Activated T-helper 1 cell treated with anti-CD3 and anti-CD28 coated beads, Interleukin-12 subunit alpha, Interleukin-12 subunit beta, Interleukin-2, Interleukin-4 antibody, amounts not matched to agents 30 ng/mL and 10 ng/mL and 1 ng/mL, durations not matched to agents 14 hours and 24 hours and 36 hours (primary cell): ENCODE measurements at places on chromosomes 7 and 10.
A peak's percentile ranks its signal among the peaks of the same experiment; 100 is the strongest.

- no peak for DNase-seq
Measured at GRCh38 chr10:60351191-60351853, 38.4 kb downstream of the ANK3 start.

DNA sequence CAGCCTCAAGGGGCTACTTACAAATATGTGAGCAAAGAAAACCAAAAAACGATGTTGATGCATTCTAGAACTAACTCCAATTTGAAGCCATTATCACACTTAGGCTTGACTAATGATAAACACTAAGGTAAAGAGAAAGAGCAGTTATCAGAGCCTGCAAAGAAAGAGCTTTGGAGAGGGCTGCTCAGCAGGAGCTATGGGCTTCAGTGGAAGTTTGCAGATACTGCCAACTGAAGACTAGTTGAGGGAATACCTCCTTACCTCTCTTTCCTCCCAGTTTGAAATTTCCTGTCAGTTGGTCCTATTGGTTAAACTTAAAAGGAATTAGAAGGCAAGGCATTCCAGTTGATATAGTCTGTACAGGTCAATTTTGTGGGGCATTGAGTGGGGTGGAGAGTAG lies 498.1 kb upstream of the POT1 start:
- DNase-seq: no peak

DNA sequence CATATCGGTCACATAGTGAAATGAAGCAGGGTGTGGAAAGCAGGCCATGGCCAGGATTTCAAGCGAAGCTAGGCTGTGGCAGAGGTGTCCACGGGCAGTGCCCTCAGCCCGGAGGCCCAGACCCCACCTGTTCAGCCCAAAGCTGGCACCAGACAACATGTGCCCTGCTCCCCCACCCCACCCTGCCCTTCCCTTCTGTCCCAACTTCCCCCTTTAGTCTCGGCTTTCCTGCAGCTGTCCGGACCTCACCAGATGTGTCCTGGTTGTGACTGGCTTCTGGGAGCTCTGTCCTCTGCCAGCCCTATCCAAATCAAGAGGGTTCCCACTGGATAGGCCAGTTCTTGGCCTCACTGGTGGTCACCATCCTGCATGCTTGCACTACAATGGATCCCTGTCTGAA lies 37.3 kb downstream of the ADAM12 start:
- DNase-seq: no peak

DNA sequence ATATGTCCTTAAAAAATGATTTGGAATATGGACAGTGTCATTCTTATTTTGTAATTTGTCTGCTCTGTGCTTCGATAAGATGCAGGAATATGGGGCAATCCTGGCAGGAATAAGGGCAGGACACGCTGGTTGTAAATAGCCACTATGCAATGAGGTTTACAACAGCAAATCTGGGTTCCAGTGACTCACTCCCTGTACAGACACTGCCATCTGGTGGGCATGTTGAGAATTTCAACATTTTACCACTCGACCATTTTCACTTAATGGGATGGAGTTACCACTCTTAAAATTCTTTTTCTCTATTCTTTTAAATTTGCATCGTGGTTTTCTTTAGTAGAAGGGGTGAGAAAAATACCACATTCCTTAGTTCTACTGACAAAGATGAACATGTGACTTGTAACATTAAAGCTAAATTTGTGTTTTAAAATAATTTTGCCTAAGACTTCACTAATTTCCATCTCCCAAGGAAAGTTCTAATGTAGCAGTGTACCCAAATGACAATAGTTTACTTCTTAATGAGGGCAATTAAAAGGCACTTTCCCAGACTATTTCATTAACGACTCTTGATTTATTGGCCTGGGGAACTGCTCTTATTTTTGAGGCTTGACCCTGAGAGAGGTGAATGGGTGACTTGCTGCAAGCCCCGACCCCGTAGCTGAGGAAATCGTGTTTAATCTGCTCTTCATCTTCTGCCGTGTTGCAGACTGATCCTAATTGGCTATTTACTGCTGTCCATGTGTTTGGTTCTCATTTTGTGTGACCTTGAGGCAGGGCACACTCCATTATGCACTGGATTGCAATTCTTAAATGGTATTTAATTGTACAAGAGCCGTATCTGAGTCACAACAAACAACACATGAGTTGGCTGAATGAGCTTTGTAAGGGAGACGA lies 173.6 kb upstream of the IMMP2L start:
- DNase-seq: peak; percentile 29

- DNase-seq: no peak
Measured at GRCh38 chr7:28953633-28954032, 4.5 kb downstream of the TRIL start.

DNA sequence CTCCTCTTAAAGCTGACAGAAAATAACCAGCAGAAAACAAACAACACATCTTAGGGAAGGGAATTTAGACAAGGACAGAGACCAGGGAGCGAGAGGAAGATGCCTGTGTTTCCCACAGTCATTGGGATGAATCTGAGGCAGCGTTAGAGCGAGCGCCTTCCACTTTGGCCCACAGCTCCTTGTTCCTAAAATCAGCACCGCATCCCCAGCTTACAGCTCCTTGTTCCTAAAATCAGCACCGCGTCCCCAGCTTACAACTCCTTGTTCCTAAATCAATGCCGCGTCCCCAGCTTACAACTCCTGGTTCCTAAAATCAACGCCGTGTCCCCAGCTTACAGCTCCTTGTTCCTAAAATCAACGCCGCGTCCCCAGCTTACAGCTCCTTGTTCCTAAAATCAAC lies 593.3 kb downstream of the PTPRN2 start:
- DNase-seq: no peak

DNA sequence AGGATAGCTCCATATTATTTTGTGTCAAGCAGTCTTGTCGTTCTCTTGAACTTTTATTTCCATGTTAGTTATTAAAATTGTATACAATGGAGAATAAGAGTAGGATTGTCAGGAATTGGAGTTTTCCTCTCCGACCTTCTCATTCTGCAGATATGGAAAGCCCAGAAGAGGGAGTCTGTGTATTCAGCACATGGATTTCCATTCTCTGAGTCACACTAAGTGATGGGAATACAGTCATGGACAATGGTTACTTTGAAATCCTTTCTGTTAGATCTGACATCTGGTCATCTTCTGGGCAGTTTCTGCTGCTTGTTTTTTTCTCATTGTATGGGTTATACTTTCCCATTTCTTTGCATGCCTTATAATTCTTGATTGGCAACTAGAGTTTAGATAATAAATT lies 5.0 kb upstream of the TASOR2 start:
- no peak for DNase-seq

DNA sequence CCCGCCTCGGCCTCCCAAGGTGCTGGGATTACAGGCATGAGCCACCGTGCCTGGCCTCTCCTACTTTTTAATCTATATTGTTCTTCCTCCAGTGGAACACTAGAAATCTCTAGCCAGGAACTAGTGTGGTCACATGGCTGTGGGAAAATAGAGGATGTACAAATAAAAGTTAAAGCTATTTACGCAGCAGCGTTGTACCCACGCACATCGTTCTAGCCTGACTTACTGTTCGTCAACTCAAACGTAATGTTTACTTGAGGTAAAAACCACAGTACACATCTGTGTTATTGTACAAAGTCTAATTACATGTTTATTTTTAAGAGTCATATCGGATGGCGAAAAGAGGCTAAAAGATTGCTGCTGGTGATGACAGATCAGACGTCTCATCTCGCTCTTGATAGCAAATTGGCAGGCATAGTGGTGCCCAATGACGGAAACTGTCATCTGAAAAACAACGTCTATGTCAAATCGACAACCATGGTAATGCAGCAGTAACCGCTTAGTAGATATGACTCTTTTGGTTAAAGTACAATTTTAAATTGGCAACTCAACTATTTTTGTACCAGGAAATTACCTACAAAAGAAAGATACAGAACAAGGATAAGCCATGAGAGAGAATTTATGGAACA lies 50.8 kb downstream of the ITGB8 start:
- no peak for DNase-seq

DNA sequence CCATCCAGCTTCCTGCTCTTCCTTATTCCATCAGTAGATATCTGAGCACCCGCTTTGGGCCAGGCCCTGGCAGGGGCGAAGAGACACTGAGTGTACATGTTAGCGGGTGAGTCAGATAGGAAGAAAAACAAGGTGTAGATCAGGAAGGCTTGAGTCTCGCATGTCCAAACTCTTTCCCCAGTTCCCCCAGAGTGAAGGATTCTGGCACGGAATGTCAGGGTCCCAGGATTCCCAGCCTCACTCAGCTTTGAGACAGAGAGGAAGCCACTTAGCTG lies 24.1 kb upstream of the CHST15 start:
- no peak for DNase-seq

DNA sequence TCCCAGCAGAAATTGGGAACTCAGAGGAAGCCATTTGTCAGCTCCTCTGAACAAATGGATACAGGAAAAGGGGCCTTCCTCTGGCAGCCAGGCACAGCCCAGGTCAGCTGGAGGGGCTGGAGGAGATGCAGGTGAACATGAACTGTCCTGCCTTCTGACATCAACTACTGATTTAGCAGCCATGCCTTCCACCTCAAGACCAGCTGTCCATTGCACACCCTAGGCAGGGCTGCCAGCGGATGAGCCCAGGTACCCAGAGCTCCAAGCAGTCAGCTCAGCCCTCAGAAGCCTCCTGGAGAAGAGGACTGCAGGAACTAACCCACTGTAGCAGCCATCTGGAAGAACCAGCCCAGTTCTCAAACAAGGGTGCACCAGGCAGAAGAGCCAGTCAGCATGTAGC lies 44.1 kb upstream of the GDF10 start:
- no peak for DNase-seq

DNA sequence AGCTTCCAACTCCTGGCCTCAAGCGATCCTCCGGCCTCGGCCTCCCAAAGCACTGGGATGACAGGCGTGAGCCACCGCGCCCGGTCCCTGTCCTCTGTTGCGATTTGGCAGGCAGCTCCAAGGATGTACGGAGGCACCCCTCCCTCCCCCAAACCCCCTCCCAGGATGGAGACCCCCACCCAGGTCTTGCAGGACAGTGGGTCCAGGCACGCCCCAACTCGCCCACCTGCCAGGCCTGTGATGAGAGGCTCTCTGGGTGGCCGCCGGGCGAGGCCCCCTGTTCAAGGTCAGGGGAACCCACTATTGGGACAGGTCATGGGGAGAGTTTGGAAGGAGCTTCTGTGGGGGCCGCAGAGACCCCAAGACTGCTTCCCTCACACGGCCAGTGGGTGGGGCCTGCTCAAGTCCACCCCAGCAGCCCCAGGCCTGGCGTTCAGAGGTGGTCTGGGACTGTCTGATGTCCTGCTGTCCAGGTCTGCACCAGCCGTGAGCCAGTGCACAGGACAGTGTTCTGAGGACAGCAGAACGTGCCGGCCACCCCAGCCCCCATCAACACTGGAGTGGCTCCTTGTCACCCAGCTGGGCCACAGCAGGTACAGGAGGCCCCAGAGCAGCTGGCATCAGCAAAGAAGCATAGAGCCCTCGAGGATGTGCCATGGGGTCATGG lies 2.5 kb downstream of the ADAP1 start:
- no peak for DNase-seq

- no peak for DNase-seq
Measured at GRCh38 chr10:48497780-48498770, 106.8 kb downstream of the ARHGAP22 start.

DNA sequence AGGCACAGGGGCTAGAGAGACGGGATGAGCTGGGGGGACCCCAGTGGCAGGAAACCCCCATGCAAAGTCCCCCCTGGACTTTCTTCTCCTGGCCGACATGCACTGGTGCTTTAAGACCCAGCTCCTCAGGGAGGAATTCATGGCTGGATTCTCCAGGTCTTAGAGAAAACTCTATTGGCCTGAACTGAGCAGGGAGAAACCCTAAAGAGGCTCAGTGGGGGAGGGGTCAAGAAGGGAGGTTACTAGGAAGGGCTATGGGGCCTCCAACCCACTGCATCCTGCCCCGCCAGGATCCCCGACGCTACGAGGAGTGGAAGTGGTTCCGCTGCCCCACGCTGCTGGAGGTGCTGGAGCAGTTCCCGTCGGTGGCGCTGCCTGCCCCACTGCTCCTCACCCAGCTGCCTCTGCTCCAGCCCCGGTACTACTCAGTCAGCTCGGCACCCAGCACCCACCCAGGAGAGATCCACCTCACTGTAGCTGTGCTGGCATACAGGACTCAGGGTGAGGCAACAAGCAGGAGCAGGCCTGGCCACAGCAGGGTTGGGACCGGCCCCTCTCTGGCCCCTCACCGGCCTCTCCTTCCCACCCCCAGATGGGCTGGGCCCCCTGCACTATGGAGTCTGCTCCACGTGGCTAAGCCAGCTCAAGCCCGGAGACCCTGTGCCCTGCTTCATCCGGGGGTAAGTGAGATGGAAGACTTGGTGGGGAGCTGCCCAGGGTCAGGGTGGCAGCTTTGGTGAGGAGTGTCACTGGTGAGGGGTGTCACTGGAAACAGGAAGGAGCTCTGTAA lies 13.8 kb downstream of the ATG9B start:
- DNase-seq: peak; percentile 37

- no peak for DNase-seq
Measured at GRCh38 chr10:106680061-106680460, 484.4 kb downstream of the SORCS1 start.

- DNase-seq: no peak
Measured at GRCh38 chr7:112058686-112059085, 147.5 kb downstream of the DOCK4 start.

- DNase-seq: no peak
Measured at GRCh38 chr10:113754125-113754524, 2.6 kb downstream of the PLEKHS1 start.

- DNase-seq: no peak
Measured at GRCh38 chr10:74917481-74918077, 91.2 kb downstream of the KAT6B start.

- DNase-seq: no peak
Measured at GRCh38 chr7:30116771-30117170, 18.0 kb upstream of the MTURN start.

DNA sequence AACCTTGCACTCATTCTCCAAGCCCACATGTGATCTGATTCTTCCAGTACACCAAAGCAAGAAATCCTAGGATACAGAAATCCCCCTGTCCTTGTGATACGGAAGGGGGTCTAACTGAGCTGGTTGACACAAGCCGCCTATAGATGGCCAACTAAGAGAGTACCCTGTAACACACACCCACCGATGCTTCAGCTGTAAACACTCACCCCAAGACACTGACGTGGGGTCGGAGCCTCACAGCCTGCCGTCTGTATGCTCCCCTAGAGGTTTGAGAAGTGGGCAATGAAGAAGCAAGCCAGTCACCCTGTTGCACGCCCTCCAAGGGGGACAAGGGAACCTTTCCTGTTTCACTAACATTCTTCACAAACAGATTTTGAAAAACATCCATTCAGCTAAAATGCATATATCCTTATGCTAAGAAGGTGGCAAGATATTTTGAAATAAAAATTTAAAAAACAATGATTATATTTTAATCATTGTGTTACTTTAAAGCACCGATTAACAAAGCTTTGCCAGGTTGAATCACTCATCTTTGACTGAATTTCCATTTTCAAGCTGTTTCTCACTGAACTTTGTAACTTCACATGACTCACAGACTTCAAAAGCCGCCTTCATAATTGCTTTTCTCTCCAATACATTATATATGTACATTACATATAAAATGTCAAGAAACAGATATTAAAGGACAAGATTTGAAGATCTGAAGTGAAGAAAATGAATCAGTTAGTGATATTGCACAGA lies 329.3 kb downstream of the ARL4A start:
- no peak for DNase-seq

DNA sequence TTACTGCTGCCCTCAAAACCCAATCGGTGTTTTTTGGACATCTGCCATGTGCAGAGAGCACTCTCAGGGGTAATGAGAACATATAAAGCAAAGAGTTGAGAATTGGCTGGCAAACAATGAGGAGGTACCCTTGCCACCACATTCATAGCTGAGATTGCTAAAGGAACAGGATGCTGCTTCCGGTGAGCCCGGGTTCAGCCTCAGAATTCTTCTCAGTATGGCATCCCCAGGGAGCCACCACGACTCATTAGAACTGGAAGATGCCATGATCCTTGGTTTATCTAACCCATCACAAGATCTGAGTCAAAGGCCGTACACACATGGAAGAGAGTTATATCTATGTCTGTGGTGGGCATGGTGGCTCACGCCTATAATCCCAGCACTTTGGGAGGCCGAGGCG lies 174.4 kb downstream of the ARID5B start:
- DNase-seq: no peak
